Kidney epithelial cell (primary cell): ENCODE measurements at places on chromosomes 2 and 18.

DNA sequence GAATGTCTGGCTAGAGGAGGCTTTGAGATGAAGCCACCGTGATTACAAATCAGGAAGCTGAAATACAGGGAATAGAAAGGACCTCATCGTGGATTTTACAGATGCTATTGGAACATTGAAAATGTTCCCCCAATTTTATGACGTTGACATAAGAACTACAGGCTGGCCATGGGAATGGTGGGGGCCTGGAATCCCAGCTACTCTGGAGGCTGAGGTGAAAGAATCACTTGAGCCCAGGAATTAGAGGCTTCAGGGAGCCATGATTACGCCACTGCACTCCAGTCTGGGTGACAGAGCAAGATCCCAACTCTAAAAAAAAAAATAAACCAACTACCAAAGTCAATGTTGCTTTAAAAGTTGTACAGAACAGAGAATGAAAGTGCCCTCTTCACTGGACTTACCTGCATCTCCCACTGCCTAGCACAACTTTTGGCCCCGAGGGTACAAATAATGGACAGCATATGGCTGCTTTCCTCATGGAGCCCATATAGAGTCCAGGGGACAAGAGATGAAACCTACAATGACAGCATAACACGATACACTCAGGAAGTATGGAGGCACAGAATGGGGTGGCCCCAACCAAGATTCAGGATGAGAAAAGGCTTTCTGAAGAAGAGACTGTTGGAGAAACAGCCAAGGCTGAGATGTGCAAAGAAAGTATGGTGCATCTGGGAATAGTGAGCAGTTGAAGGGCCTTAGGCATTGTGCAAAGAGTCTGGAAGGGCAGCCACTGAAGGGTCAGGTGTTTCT, 254.8 kb downstream of the MYCN start:
- no peak for DNase-seq

- DNase-seq, result no peak
Measured at GRCh38 chr2:14806613-14807012, 174.1 kb downstream of the LRATD1 start.

DNA sequence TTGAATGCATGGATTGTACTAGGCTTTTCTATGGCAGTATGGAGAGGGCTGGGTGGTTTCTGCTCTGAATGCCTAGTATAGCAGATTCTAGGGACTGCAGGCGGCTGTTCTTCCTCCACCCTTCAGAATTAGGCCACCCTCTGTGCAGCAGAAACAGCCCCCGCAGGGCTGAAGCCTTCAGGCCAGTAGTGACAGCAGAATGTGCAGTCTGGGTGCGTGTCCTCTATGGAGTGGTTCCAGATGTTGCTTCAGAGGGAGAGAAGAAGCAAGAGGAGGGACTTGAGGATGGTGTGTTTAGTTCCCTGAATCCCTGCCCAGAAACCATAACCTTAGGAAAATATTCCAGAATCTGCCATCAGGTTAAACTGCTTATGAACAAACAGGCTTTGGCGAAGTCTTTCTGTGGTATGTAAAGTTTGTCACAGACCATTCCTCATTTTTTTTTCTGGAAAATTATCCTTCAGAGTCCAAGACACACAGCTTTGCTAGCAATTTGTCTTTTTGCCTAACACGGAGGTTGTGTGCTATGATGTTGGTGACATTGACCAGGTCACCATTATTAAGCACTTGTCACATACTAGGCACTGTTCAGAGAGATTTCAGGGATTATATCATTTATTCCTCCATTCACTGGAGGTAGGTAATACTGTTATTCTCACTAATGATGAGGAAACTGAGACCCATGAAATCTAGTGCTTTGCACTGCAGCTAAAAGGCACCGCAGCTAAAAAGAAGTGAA, 21.1 kb downstream of the CASP10 start:
- no peak for DNase-seq

DNA sequence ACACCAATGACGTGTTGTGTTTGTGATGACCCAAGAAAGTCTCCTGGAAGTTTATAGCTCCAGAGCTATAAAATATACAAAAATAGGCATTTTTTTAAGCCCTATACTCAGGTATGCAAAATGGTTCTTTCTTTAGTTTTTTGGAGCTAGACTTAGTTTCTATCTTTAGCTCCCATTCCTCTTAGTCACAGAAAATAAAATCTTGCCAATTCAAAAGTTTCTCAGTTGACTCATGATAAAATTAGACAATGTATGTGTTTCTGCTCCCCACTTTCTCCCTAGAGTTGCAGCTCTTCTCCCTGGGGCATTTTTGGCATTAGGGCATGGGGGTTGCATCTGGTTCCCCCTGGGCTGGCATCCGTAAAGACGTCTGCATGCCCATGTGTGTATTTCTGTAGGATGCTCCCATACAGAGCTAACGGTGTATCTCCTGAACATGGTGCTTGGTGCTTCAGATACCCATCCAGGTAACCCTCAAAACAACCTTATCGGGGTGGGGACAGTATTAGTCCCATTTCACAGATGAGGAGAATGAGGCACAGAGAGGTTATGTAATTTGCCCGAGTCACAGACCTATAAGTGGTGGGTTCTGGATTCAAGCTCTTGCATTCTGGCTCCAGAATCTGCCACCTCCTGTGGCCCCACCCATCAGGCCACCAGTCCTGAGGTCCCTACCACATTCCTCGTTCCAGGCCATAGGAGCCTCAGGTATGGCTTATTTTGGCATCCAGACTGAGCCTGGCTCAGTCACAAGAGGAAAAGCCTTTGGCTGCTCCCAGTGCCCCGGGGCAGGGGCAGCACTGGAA, 43.1 kb upstream of the ASAP2 start:
- DNase-seq, result no peak

DNA sequence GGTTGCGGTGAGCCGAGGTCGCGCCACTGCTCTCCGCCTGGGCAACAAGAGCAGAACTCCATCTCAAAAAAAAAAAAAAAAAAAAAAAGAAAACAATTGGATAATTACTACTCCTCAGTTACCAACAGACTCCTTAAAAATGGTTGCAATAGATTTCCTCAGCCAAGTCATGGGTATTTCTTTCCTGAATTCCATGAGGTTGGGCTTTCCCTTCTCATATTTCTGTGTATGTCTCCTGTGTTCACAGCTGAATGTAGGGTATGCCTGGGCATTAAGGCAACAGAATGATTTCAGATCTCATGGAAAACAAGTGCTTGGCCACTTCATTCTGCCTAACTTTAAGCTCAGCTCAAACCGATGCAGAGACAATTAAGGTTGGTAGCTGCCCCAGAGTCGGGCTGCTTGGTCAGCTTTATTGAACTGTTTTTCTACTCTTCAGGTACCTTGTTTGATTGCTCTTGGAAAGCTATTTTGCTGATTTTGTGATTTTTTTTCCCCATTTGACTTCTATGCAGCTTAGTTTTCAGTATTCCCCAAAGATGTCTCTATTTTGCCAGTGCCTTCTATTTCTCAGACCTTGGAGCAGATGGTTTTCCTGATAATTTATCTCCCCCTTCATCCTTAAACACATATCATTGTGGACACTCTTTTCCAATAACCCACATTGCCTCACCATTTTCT, 24.8 kb downstream of the KIF5C start:
- DNase-seq, result no peak

- no peak for DNase-seq
Measured at GRCh38 chr2:149029307-149029965, 9.1 kb upstream of the LYPD6B start.

GRCh38 chr2:140975237-140975636, 1155.6 kb downstream of the LRP1B start:
- DNase-seq, result no peak
